Kidney epithelial cell (primary cell): ENCODE measurements at places on chromosomes 5 and 9. TPM values are rescaled to one million over a fixed set of nuclear protein-coding genes. Genes with fewer than 3 reads are reported as not detected.

- no peak for DNase-seq
These were observed 33.3 kb downstream of the CEP72 start for GRCh38 chr5:645421-645820.

DNA sequence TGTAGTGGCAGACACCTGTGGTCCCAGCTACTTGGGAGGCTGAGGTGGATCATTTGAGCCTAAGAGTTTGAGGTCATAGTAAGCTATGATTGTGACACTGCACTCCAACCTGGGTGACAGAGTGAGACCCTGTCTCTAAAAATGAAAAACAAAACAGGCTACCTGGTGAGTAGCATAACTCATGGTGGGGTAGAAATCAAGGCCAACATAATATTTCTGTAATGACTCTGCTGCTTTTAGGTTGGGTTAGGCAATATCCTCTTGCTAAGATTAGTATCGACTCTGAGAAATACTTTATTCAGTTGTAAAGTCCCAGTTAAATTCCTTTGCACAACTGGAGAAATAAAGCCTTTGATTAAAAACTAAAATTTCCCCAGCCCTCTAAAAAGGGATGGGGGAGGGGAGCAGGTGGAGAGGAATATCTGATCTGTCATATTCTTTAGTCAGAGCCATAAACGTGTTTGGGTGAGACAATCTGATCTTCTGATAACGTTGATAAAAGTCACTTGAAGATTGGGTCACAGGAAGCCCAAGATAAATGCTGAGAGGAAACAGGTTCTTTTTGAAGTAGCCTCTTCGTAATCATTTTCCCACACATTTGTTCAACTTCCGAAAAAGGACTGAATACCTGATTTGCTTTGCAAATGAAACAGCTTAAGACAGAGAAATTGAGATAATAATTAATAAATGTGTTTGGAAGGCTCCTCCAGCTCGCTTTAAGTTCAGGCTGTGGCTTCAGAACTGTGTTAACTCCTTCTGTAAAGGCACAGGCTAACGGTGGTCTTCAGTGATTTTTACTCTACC, 14.9 kb downstream of the IL4 start:
- no peak for DNase-seq

DNA sequence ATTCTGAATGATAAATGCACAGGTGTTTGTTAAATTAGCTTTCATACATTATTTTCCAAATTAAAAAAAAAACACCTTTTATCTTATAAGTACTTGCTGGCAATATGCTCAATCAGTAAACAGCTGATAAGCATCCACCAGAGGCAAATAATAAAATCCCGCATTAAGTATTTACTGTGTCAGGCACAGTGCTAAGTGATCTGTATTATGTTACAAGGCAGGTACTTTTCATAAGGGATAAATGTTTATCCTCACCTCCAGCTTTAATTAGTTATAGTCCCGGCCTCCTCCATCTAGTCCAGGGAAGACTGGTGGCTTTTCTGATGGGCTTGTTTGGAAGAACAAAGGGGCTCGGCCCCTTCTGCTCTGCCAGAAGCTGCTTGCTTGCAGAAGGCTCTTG, 40.1 kb downstream of the PFDN1 start:
- no peak for DNase-seq

GRCh38 chr9:91884696-91885687, 65.0 kb downstream of the ROR2 start:
- DNase-seq, result no peak

GRCh38 chr5:95984287-95984938, 22.8 kb upstream of the ELL2 start:
- DNase-seq, result peak; percentile 39

- no peak for DNase-seq
These were observed 93.1 kb downstream of the MED27 start for GRCh38 chr9:131986576-131986975.

GRCh38 chr5:73452215-73452614, 3.6 kb upstream of the FOXD1 start:
- DNase-seq, result no peak

GRCh38 chr5:160260006-160260775, 30.9 kb downstream of the FABP6 start:
- DNase-seq, result no peak

- no peak for DNase-seq
These were observed 75.4 kb downstream of the RASGRF2 start for GRCh38 chr5:81035522-81035921.

- no peak for DNase-seq
These were observed 155.5 kb upstream of the PPP1R2B start for GRCh38 chr5:156694598-156694997.

GRCh38 chr5:17891881-17892280, 257.6 kb downstream of the TAF11L14 start:
- DNase-seq, result no peak

DNA sequence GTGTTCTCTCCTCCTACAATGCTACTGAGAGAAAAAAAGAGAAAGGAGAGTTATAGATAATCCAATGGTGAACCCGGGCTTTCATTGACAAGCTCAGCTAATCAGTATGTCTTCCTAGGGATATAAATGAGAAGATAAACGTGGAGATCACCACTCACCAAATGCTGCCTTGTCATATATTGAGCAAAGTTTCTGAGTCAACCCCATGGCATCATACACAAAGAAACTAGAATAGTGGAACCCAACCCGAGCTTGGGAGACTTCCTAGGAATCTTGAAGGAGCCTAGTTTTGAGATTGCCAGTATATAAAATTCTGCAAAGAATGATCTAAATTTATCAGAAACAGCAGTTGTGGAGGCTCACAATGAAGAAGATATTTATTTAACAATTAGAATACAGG, 47.8 kb downstream of the PTPN3 start:
- DNase-seq, result no peak

- DNase-seq, result no peak
These were observed 183.5 kb downstream of the CAVIN4 start for GRCh38 chr9:100761276-100761802.

GRCh38 chr9:111668026-111668573, 6.7 kb downstream of the GNG10 start:
- no peak for DNase-seq

GRCh38 chr5:157345485-157345884, 79.6 kb downstream of the CYFIP2 start:
- no peak for DNase-seq

DNA sequence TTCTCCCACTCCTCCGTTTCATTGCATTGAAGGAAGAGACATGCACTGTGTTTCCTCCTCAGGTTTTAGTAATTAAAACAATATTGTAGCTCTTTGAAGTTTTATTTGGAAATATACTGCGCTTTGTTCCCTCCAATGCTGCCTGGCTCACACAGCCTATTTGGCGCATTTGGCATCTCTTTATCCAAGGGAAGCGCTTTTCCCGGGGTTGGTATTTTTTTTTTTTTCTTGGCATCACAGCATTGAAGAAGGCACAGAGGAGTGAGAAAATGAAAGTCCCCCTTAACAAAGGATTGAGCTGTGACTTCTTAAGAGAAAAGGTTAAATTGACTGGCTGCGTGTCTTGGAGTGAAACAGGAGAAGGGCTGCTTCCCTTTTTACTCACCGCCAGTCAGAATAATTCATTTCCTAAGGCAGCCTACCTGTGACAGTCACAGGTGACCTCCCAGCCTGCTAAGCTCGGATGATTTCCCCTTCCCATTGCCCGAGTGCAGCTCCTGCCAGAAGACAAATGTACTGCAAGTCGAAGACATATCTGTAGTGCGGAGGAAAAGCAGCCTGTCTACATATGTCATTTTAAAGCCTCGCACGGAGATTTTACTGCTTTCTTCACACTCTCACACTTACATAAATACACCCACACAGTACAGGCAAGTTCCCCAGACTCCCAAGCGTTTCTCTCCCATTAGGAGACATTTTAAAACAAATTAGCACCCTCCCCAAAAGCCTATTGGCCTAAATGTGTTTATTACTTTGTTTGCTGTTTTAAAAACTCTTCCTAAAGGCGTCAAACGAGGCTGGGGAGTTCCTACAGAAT, 665.5 kb upstream of the ZNF608 start:
- no peak for DNase-seq

DNA sequence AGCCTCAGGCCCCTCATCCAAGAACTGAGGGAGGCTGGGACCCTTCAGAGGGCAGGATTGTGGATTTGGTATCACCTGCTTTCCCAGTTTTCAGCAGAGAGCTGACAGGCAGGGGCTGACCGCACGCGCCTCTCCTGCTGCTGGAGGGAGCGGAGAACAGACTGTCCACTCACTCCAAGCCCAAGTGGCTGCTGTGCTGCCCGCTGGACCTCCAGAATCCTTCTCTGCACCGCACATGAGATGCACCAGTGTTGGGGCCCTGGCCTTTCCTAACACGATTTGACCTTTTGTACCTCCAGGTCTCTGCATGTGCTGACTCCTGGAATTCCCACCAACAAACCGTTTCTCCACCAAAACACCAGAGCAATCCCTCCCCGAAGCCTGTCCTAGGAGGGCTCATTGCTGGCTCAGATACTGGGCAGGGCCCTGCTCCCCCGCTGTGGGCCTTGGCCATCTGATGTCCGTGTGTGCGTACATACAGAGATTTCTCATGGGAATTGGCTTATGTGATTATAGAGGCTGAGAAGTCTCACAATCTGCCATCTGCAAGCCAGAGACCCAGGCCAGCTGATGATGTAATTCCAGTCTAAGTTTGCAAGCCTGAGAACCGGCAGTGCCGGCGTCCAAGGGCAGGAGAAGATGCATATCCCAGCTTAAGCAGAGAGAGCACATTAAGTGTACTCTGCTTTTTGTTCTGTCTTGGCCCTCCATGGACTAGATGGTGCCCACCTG, 141.7 kb downstream of the GADD45G start:
- no peak for DNase-seq

DNA sequence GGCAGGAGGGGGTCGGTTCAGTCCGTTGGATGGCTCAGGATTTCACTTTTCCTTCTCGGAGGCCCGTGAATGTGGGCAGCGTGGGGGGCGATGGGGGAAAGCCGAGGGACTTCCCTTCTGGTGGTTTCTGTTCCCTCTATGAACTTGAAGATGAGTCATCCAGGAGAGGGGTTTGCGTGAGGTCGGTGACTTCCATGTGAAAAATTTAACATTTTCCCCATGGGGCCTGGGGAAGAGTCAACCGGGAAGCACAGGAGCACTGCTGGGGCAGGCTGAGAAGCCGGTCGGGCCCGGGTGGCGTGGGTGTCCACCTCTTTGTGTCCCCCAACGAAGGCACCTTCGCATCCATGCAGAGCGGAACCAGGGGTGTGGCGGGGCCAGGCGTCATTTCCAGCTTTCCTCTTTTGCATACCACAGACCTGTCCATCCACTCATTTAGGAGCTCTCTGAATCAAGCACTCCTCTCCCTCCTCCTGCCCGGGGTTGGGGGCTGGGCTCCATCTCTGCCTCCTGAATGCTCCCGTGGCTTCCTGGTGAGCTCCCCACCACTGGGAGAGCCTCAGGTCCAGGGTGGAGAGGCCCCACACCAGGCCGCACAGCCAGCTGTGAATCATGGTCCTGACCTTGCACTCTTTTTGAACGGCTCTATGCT, 68.4 kb downstream of the ANKRD33B start:
- DNase-seq, result no peak

DNA sequence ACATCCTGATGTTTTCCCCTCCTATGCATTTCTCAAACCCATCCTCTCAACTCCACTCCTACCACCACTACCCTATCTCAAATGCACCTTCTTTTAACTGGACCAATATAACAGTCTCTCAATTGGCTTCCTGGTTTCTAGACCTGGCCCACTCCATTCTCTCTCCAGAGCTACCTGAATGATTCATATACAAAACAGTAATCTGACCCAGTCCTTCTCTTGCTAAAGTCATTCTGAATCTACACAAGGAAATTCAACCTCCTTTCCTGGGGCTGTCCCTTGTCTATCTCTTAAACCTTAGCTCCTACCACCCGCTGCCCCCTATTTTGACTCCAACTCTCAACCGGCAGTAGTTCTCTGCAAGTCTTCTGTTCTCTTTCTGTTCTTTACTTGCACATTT, 97.2 kb downstream of the PCSK1 start:
- DNase-seq, result peak; percentile 16

GRCh38 chr5:119454171-119454570, 1.9 kb downstream of the HSD17B4 start:
- no peak for DNase-seq

The RUFY1 gene
- 43.8 and 56.5 TPM in 2 replicates for total RNA-seq

The GFI1B gene
- total RNA-seq, result not detected in 2 replicates

The CDH10 gene
- total RNA-seq, result 0.38 and 0.55 TPM in 2 replicates

The SPATA31A3 gene
- not detected in 2 replicates for total RNA-seq

The SCGB3A2 gene
- total RNA-seq, result not detected in 2 replicates

The KCNT1 gene
- total RNA-seq, result not detected in 2 replicates

The OR2K2 gene
- total RNA-seq, result 0.08 TPM in 1 of 2 replicates, not detected in the other
